ENCODE measurements at places on chromosomes 6 and 20.

GRCh38 chr6:9515633-9516606 lies 899.0 kb downstream of the TFAP2A start:
- no peak for DNase-seq

- DNase-seq = no peak
Measured at GRCh38 chr6:35719830-35720733, 16.8 kb upstream of the ARMC12 start.

DNA sequence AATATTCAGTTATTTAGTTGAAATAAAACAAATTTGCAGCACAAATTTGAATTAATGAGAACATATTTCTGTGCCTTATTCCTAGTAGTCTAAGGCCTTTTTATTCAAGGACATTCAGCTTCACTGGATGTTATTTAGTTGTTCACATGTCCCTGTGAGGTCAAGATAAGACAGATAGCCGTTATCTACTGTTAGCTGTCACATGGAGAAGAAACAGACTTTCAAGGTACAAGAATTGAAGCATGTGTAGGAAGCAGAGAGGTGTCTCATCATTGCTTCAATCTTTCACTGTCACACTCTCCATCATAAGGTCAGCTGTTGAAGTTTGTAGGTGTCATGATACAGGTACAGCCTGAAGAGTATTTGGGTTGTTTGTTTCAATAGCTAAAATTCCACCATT lies 112.9 kb upstream of the JAG1 start:
- no peak for DNase-seq

DNA sequence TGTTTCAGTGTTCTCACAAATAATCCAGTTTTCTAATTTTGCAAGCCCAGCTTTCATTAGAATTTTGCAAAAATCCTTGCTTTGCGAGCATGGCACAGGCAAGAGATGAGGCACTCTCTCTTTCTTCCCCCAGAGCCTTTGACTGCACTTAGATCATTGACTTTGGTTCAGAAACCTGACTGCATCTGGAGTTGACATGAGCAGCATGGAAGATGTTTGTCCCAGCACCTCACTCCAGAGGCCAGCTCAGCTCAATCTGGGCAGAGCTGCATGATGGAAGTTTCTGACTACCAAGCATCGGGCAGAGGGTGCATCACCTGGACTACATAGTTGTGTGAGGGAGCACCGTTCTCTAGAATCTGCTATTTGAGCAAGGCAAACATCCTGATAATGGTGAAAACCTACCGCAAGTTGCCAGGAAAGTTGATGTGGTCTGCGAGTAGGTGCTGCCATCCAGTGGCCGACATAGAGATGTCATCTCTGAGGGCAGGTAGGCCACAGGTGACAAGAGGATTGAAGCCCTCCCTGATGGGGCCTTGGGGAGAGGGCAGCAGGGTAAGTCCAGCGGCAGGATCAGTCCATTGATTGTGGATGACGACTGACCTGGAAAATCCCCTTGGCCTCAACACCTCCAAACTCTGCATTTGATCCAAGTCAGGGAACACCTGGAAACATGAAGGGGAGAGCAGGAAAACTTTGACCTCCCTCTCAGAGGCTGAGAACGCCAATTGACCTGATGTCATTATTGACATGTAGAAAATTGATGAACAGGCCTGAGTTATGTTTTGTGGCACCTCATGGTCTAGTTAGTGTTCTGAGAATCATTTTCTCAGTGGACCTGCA lies 3.8 kb upstream of the LPA start:
- peak; percentile 39 for DNase-seq

DNA sequence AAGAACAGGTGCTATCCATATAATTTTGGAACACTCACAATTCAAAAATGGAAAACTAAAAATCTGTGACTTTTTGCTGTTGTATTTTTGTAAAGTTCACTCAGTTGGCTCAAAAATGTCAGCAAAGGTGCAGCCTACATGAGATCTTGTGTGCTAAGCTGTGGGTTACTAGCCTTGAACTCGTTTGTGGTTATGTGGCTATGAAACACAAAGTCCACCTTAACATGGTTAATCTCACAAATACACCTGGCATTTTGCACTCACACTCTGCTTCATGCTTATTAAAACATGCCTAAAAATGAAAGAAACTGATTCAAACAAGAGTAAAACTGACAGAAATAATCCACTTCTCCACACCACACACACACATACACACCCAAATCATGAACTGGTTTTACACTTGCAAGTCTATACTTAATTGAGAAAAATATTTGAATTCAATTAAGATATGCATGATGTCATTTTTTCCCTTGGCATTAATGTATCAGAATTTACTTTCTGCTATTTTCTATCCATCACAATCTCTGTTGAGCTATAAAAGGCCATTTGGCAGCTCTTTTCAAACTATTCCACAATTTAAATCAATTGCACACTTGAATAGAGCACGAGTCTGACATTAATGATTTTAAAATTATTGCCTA lies 22.9 kb upstream of the TMEM30A start:
- DNase-seq = no peak

DNA sequence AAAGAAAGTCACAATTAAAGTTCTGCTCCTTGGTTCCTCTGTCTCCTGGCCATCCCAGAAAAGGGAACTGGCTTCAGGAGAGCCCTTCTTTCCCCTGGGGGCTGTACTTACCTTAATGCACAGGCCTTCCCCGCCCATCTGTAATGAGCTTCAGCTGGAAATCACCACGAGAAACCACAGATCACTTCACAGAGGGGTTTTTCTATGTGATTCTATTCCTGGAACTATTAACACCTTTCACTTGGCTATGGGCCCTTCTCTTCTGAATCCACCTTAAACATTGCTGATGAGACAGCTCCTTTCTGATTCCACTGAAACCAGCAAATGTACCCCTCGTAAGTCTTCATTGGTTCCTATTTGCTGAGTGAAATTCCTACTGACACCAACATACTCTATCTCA lies 80.7 kb downstream of the FOXF2 start:
- DNase-seq = no peak

- DNase-seq = no peak
Measured at GRCh38 chr6:130610303-130610702, 216.9 kb upstream of the SMLR1 start.

- DNase-seq = no peak
Measured at GRCh38 chr6:40792183-40792582, 205.0 kb upstream of the LRFN2 start.

GRCh38 chr6:32609731-32610640 lies 20.3 kb upstream of the HLA-DRB1 start:
- DNase-seq = peak; percentile 68

- no peak for DNase-seq
Measured at GRCh38 chr6:55082021-55082420, 92.3 kb upstream of the HCRTR2 start.

Data from NCI-H526 (cell line).